Gastroesophageal sphincter (tissue), 4 donors: ENCODE measurements at places on chromosomes 2 and 18. TPM values are rescaled to one million over a fixed set of nuclear protein-coding genes. Genes with fewer than 3 reads are reported as not detected.

DNA sequence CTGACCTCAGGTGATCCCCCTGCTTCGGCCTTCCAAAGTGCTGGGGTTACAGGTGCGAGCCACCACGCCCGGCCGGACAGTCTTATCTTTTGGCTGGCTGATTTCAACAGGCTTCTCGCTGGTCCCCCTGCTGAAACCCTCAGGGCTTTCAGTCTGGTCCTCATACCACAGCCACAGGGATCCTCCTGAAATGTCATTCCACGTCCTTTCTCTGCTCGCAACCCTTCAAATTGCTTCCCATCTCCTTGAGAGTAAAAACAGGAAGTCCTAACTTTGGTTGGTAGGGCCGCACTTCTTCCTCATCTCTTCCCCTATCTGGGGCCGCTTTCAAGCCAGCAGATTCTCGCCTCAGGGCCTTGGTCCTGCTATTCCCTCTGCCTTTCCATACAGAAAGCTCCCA lies 1.4 kb upstream of the CAB39 start:
- ATAC-seq = no peak

DNA sequence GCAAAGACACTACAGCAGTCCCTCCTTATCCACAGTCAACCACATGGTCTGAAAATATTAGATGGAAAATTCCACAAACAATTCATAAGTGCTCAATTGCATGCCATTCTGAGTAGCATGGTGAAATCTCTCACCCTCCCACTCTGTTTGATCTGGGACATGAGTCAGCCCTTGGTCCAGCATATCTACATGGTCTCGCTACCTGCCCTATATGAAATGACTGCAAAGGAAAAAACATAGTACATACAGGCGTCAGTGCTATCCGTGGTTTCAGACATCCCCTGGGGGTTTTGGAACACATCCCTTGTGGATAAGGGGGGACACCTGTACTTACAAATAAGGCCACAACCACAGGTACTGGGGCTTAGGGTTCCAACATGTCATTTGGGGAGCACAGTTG lies 73.7 kb downstream of the CABLES1 start:
- ATAC-seq = no peak

GRCh38 chr2:165161510-165161909 lies 42.3 kb downstream of the SCN3A start:
- ATAC-seq = no peak

GRCh38 chr18:63316612-63317555 lies 2.7 kb downstream of the BCL2 start:
- no peak for ATAC-seq

DNA sequence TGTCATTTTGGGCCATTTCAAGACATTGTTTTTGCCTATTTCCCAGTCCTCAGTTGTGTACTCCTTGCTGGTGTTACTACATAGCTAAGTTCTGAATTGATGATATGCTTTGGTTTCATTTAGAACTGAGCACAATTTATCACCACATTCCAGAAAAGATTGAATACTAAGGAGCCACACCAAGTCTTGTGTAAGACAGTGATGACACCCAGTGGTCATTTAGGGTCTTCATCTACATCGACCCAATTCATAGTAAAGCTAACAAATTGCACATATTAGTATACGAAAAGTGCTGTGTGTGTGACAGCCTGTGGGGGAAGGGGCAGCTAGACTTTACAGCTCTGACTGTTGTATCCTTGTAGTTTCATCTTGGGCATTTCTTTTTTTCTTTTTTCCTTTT lies 10.9 kb upstream of the DLX2 start:
- no peak for ATAC-seq

The HDAC4 gene
- 41.3 TPM for total RNA-seq

DNA sequence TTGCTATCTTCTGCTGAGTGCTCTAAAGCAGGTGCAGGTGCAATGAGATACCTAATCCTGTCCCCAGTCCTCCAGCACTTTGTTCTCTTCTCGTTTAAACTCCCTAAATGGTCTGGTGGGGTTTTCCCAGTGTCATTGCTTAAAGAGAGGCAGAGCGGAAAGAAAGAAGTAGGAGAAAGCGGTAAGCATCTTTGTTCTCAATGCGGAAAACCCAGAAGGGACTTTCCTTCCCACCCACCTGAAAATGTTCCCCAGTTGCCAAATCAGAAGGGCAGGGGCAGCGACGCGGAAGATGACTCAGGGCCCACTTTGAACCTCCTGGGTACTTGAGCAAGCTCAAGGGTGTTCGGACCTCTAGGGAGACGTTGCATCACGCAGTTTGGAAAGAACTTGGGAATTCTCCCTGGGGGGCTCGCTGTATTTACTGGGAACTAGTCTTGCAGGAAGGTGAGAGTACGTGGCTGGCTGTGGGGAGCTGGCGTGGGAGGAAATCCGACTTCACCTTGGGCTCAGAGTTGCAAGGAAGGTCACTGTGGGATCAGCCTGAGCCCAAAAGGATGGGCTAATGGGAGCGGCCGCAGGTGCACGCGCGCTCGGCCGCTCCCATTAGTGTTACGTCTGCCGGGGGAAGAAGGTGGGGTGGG lies 589 bp upstream of the SGPP2 start:
- ATAC-seq = no peak

DNA sequence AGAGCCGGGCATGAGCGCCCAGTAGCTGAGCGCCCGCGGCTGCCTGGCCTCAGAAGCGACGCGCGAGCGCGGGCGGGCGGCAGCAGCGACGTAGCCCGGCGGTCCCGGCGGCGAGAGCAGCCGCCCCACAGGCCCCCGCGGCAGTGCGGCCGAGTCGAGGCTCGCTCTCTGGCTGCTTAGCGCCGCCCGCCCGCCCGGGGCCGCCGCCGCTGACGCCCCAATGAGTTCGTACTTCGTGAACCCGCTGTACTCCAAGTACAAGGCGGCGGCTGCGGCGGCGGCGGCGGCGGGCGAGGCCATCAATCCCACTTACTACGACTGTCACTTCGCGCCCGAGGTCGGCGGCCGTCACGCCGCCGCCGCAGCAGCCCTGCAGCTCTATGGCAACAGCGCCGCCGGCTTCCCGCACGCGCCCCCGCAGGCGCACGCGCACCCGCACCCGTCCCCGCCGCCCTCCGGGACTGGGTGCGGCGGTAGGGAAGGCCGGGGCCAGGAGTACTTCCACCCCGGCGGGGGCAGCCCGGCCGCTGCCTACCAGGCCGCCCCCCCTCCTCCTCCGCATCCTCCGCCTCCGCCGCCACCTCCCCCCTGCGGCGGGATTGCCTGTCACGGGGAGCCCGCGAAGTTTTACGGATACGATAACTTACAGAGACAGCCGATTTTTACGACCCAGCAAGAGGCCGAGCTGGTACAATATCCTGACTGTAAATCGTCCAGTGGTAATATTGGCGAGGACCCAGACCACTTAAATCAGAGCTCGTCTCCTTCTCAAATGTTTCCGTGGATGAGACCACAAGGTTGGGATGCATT lies 847 bp downstream of the HOXD8 start:
- peak; percentile 52 for ATAC-seq

DNA sequence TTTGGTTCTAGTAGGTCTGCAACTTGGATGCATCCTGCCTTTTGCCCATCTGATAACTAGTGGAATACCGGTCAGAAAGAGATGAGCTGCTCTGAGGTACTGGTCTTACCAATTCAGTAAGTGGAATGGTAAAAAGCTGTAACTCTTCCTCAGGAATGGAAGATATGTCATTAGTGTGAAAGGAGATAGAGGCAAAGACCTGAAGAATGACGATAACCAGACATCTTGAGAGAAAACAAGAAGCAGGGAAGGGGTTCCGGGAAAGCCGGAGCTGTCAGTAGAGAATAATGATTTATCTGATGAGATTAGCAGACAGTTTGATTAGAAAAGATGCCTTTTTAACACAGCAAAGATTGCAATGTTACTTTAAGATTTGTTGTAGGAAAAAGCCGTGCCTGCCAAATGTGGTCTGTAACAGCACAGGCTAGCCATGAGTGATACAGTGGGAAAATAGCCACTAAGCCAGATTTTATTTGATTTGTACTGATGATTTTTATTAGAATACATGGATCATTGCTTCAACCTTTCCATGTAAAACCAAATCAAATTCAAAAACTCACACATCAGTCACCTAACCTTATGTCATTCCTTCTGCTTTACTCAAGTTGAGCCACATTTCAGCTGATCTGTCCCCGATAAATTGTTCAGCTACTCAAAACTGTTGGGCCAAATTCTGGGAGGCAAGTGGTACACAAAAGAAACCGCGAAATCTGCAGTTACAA lies 110.0 kb downstream of the TCF4 start:
- peak; percentile 38 for ATAC-seq
